ENCODE measurements at places on chromosomes 11 and 22.

- DNase-seq = no peak
Observed at GRCh38 chr11:108597736-108598355, 4.3 kb upstream of the EXPH5 start.

DNA sequence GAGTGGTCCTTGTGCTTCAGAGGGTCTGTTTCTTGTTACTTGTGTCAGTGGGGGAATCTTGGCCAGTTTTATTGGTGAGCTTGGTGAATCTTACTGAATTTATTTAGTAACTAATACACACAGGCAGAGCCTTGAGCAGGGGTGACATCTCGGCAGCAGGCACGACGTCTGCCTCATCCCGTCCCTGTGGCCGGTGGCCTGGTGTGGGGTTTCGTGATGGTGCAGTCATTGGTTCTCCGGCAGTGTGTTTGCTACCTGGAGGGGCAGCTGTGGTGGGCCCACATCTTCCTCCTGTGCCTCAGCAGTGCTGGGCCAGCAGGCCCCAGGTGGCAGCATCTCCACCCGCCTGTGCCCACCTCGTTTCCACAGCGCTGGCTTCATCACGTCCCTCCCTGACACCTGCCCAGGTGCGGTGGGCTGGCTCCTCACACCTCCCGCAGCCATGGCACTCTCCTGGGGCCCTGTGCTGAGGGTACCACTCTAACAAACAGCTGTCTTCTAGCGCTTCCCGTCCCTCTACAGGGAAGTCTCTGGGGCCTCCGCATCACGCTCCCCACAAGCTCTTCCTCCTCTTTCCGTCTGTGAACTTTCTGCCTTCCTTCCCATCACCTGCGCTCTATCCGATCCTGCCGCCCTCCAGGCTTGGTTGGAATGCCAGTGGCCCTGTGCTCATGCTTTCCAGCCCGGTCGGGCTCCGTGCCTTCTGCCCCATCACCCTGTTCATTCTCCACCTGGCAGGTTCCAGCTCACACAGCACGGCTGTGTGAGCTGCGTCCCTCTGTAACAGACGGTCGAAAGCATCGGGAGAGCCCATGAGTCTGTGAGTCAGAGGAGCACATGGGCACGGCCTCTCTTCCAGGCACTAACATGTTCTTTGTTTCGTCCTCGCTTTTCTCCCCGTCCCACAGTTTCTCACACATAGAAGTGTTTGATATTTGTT, 203.4 kb downstream of the TBC1D22A start:
- DNase-seq = no peak

DNA sequence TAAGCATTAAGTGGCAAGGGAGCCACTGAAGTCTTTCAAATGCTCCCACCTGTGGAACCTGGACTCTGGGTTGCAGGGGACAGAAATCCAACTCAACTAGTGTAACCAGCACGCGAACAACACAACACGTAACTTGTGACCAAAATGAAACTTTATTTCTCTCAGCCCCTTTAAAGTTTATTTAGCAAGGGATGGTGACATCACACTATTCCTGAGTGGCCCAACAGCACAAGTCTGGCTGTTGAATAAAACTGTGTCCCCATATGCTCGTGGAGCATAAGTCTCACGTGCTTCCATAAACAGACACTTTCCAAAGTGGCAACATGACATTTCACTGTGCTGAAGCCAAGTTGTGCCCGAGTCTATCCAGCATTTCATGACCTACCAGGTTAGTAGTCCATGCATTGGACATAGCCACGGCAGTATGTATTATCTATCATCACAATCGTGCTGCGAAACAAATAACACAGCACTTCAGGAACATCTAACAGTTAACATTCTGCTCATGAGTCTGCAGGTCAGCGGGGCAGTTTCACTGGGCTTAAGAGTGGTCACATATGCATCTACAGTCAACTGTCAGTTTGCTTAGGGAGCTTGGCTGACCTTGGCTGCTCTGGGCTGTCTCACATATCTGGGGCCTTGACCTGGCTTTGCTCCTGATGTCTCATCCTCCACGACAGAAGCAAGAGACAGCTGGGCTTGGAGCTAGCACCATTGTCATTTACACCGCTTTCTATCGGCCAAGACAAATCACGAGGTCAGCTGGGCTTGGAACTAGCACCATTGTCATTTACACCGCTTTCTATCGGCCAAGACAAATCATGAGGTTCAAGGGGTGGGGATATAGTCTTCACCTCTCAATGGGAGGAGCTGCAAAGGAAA, 35.0 kb upstream of the LMO2 start:
- DNase-seq = no peak

- DNase-seq = no peak
Observed at GRCh38 chr11:66261578-66261977, 6.9 kb upstream of the RAB1B start.

GRCh38 chr11:34086554-34087283, 18.7 kb upstream of the NAT10 start:
- peak; percentile 42 for DNase-seq

DNA sequence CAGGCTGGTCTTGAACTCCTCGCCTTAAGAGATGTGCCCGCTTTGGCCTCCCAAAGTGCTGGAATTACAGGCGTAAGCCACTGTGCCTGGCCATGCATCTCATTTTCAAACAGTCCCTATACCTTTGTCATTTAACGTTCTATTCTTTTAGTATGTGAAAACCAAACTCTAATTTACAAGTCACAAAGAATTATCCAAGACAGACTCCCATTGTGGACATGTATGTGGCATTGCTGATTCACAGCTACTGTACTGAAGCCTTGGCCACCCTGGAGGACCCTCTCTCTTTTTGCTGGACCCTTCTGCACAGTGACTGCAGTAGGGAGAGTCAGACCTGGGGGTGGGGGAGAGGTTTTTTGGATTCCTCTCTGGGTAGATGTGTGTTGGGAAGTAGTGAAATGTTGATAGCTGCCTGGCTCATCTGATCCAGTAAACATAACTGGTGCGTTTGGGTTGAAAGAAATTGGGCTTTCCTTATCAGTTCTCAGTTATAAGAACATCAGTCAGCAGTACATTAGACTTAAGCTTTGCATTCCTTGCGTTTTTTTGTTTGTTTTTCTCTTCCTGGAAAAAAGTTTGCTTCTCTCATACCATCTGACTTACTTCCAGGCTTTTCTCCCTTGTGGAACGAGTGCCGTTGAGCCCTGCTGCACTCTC, 65.9 kb downstream of the MED15 start:
- no peak for DNase-seq

- peak; percentile 32 for DNase-seq
Observed at GRCh38 chr22:36381513-36382128, 6.1 kb downstream of the MYH9 start.
